ENCODE measurements at places on chromosomes 6 and 20.

DNA sequence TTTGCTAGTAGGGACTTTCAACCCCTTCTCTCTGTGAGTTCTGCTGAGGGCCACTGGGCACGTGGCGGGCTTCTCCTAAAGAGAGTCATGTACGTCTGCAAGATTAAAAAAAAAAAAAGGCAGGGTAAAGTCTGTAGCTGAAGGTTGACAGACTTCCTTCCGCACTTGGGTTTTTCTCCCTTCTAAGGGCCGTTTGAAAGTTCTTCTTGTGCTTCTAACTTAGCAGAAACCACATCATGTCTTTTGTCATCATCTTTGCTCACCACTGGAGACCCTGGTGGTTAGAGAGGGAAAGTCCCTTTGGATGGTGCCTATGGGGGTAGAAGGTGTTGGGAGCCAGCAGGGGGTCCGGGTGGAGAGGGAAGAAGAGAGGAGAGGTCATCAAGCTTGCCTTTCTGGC, 31.4 kb downstream of the PRDM1 start:
- DNase-seq = no peak

GRCh38 chr6:34897716-34898115, 8.7 kb downstream of the ANKS1A start:
- no peak for DNase-seq

DNA sequence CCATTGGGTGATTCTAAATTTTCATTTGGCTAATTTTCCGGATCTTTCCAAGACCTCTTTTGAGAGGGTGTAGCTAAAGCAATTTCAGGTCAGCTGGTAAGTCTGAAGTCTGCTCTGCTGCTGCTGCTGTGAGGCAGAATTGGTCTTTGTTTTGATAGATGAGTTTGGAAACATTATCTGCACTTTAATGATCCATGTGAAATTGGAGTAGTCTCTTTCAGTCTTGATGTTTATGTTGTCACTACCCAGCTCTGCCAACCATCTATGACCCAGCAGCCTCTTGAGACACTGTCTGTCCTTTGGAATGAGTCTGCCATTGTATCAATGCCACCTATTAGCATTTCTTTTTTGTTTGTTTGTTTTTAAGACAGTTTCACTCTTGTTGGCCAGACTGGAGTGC, 44.1 kb downstream of the TXNDC5 start:
- DNase-seq = no peak

GRCh38 chr6:134819236-134819635, 130.7 kb downstream of the ALDH8A1 start:
- DNase-seq = no peak

DNA sequence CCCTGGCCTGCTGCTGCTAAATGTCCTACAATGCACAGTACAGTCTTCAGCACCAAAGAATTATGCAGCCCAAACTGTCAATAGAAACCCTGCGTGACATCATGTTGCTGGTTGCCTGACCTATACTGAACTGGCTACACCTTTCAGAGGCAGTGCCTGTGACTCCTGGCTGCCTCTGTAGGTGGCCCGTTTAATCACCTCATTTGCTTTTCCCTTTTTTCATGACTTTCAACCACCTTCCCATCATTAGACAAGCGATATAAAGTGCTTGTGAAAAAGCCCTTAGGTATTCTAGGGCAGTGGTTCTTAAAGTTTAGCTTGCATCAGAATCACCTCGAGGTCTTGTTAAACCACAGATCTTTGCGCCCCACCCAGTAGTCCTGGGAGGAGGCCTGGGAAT, 33.0 kb upstream of the RIPOR2 start:
- DNase-seq = no peak

- no peak for DNase-seq
Observed at GRCh38 chr6:18276610-18277236, 12.4 kb upstream of the DEK start.

DNA sequence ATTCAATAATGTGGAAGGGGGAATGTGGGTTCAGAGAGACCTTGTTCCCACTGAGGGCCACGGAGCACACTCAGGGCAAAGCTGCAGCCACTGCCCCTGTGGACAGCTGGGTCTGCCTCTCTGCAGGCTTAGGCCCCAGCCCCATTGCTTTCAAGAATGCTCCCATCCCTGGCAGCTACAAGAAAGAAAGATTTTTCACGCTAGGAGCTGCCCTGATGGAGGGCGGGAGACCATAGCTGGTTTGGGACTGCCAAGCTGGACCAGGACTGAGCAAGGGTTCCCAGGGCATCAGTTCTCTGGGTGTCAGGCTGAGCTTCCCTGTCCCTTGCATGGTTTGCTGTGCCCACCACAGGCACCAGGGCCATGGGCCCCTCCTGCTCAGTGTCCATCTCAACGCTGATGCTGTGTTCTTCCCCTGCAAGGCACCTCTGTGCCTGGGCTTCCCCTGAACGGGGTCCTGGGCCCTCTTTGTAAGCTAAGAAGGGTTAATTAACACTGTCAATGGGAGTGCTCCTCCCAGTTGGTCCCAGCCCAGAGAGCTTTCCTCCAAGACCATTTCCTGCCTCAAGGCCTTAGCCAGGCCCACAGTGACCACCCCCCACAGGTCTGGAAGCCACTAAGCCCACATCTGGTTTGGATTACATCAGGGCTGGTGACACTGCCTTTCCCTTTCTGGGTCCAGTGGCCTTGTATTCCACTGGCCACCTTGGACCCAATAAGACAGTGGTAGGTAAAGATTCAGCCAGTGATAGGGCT, 8.4 kb downstream of the FOXS1 start:
- no peak for DNase-seq

GRCh38 chr6:62974452-62974851, 236.8 kb upstream of the FKBP1C start:
- DNase-seq = no peak

GRCh38 chr6:92864966-92865555, 554.3 kb downstream of the EPHA7 start:
- no peak for DNase-seq

Measured in GM06990 (cell line).